ENCODE measurements at places on chromosomes 13 and 19. TPM values are rescaled to one million over a fixed set of nuclear protein-coding genes. Genes with fewer than 3 reads are reported as not detected.

The PALM gene
- total RNA-seq: not detected

The XPO4 gene
- total RNA-seq: 24.0 TPM

The ATP4B gene
- 0.13 TPM for total RNA-seq

The SLC17A7 gene
- 1.7 TPM for total RNA-seq

The FXYD1 gene
- not detected for total RNA-seq

The ZNF573 gene
- 6.3 TPM for total RNA-seq

The SMAD9 gene
- 2.1 TPM for total RNA-seq

The C19orf18 gene
- total RNA-seq: not detected

The ATP1A3 gene
- total RNA-seq: 0.03 TPM

The ADM5 gene
- 11.1 TPM for total RNA-seq

The NKPD1 gene
- not detected for total RNA-seq

The ETV2 gene
- 0.50 TPM for total RNA-seq

The ZNF235 gene
- 1.9 TPM for total RNA-seq

The ZNF266 gene
- 8.1 TPM for total RNA-seq

The NLRP5 gene
- total RNA-seq: not detected

The ZNF628 gene
- 2.4 TPM for total RNA-seq

The S1PR5 gene
- total RNA-seq: 1.8 TPM

The GPR12 gene
- not detected for total RNA-seq

The HMG20B gene
- total RNA-seq: 57.1 TPM

The PRX gene
- total RNA-seq: not detected

The KLK2 gene
- total RNA-seq: not detected

The CCDC122 gene
- total RNA-seq: 6.1 TPM

The MISP3 gene
- total RNA-seq: 1.4 TPM

The PLK5 gene
- total RNA-seq: not detected

The CKM gene
- not detected for total RNA-seq

The RRAS gene
- total RNA-seq: 26.7 TPM

The KCNC3 gene
- total RNA-seq: not detected

The MAG gene
- not detected for total RNA-seq

The ZNF382 gene
- not detected for total RNA-seq

The CYP4F2 gene
- 0.63 TPM for total RNA-seq

The DAND5 gene
- total RNA-seq: 0.31 TPM

The SLC25A41 gene
- total RNA-seq: not detected

The ELSPBP1 gene
- total RNA-seq: not detected

The TNFSF9 gene
- total RNA-seq: 45.9 TPM

The WASF3 gene
- 6.5 TPM for total RNA-seq

The NALCN gene
- total RNA-seq: 3.3 TPM

The TARM1 gene
- not detected for total RNA-seq

The RDH8 gene
- total RNA-seq: not detected

The TRPM4 gene
- 7.5 TPM for total RNA-seq

The ZNF135 gene
- not detected for total RNA-seq

The ADGRE3 gene
- not detected for total RNA-seq

The OBI1 gene
- total RNA-seq: 16.9 TPM

The DNMT1 gene
- 136 TPM for total RNA-seq

The EXOC3L2 gene
- 0.84 TPM for total RNA-seq

The KCTD4 gene
- total RNA-seq: 0.07 TPM
